ENCODE measurements at places on chromosomes 7 and 10.

DNA sequence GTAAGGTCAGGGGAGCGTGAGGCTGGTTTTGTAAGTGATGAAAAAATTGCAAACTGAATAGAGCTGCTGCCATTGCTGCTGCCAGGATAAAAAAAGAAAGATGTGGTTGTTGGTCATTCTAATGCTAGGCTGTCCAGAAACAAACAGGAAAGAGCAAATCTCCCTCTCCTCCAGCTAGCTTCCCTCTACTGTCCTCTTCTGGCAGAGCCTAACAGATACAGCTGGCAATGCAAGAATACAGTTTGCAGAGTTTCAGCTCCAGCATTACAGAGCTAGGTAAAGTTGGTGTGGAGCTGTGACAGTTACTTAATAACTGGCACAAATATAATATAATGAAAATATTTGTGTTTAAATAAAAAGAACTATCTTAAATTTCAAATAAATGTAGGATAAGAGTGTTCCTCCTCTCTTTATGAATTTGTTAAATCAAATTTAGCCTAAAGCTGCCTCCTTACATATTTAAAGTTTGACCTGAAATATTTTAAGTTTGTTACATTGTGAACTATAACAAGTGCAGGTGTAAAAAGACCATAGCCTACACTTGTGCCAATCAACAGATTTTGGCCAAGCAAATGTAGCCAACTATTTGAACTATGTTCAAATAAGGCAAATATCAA is 407.7 kb downstream of the SH2D4B start:
- DNase-seq = no peak

- DNase-seq = no peak
Measured at GRCh38 chr10:34996843-34997242, 93.3 kb downstream of the CUL2 start.

DNA sequence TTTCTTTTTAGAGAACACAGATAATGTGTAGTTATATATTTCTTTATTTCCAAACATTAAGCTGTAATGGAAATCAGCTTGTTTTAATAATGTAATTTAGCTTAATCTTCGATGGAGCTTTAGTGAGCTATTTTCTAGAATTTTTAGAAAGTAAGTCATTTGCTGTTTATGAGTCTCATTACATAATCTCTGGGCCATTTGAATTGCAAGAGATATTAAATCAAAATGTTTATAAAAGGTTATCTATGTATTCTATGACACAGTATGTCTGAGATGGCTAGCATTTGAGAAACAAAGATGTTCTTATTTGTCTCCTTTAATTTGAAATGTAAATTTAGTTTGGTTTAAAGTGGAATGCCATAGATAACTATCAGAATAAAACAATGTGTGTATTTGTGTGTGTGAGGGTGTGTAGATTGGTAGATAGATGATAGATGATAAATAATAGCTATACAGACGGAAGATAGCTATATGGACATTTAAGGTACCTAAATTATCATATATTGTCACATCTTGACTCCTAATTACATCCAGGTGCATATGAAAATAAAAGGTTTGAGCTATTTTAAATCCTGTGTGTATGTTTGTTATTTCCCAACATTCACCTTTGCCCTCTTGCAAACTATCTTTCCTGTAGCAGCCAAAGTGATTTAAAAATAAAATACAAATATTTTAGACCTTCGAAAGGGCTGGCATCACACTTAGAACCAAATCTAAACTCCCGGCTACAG is 478.0 kb upstream of the KLF6 start:
- no peak for DNase-seq

DNA sequence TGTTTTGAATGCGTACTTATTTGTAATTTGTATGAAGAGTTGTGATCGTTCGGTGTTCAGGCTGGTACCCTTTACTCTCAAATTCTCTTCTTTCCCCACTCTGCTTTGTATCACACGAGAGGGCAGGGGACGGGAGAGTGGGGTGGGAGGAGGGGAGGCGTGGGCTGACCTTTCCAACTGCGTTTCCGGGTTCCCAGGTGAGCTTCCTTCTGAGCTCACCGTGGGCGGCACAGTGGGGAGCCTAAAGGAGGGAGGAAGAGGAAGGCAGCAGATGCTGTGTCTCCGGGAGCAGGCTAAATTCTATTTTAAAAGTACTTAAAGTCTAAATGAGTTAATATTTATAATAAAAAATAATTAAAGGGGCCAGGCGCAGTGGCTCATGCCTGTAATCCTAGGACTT is 7.4 kb upstream of the XRCC2 start:
- no peak for DNase-seq

GRCh38 chr10:110780704-110781103 is 91.0 kb upstream of the PDCD4 start:
- DNase-seq = no peak

GRCh38 chr10:119480667-119481066 is 61.9 kb downstream of the RGS10 start:
- DNase-seq = no peak

- DNase-seq = no peak
Measured at GRCh38 chr7:139361523-139361922, 1.8 kb downstream of the LUC7L2 start.

All from stimulated activated CD8-positive, alpha-beta memory T cell treated with anti-CD3 and anti-CD28 coated beads, Interleukin-15, amount 100 ng/mL, for 24 hours (primary cell).